Fibroblast of skin of back (primary cell): ENCODE measurements at places on chromosomes 5 and 9.

- DNase-seq, result no peak
These were observed 29.4 kb downstream of the FSTL4 start for GRCh38 chr5:133582971-133583370.

DNA sequence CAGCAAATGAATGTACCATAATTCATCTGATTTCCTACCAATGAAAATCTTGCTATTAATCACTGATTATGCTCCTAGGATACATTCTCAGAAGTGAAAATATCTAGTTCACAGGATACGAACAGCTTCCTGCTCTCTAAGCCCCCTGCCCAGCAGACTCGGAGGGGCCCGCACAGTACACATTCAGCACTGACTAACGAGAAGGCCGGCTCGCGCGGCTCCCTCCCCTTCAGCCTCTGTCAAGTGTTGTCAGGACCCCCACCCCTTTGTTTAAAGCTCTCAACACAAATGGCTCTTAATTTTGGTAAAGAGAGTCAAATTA lies 82.0 kb downstream of the PRRT1B start:
- no peak for DNase-seq

DNA sequence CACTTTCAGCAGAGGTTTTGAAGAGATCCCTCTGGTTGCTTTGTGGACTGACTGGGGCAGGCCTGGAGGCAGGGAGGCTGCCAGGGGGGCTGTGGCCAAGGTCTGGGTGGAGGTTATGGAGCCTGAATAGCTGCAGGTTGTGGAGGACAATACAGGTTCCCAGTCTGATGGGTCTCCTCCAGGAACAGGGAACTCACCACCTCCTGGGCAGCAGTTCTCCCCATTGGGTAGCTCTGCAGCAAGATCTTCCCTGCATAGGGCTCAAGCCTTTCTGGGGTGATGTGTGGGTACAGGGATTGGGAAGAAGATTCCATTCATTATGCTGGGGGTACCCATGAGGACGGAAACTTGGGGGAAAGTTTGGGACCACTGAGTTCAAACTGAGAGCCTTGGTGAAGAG lies 6.8 kb downstream of the AQP3 start:
- DNase-seq, result no peak

DNA sequence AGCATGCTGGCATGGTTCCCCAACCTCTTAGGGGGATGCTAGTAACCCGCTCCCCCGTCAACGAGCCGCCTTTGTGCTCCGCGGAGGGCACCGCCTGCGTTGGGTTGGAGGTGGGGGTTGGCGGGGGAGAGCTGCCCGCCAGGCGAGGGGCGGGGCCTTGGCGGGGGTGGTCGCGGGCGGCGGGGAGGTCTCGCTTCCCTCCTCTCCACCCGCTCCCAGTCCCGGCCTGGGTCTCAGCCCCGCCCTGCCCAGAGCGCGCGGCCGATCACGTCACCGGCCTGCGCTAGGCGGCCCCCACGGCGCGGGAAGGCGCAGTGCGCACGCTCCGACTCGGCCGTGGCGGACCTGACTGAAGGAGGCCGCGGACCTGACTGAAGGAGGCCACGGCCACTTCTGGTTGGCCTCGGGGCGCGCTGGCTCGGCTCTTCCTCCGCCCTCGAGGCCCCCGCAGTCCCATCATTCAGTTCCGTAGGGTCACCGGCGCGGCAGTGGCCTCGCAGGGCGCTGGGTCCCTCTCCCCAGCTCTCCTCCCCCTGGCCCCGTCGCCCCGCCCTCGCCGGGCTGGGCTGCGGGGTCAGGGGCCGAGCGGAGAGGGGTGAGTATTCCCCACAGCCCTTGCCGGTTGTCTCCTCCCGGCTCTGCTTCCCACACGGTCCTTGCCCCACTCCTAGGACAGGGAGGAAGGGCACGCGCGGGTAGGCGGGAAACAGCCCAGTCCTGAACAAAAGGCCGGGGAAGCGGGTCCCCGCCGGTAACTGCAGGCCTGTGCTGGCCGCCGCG lies at the start of gene ATG10:
TSS of gene ATG10 (plus strand) at position 312 of the 780 bp plus-strand sequence. CDS start 15,548 bp downstream, outside the sequence.
- peak; percentile 93 for DNase-seq

GRCh38 chr9:87880683-87881082 lies 2.0 kb upstream of the SPATA31E1 start:
- DNase-seq, result no peak

DNA sequence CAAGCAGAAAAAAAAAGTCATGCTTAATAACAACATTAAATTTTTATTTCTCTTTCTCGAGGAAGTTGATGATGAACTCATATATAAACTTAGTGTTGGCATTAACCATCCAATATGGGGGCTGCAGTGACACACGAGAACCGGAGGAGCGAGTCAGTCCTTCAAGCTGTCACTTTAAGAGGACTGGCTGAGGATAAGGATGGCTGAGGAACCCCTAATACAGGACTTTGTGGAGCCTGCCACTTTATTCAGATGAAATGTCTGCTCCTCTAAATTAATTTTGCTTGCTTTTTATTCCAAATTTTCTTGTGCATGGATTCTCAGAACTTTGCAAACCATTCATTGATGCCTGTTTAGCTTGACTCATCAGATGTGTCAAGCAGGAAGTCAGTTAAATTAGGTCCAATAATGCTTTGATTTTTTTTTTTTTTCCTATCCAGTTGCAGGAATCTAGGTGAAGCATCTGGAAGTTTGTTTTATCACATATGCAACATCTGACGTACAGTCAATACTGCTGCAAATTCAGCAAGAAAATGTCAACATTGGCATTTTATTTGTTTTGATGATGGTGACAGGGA lies 144.2 kb upstream of the COL5A1 start:
- no peak for DNase-seq

GRCh38 chr5:179345433-179346321 lies at the start of gene ADAMTS2:
Gene ADAMTS2 (minus strand): TSS chr5:179345461. CDS start chr5:179345328, 133 bp downstream.
- DNase-seq, result peak; percentile 78

- peak; percentile 38 for DNase-seq
These were observed 2.4 kb upstream of the RXRA start for GRCh38 chr9:134323741-134324358.

DNA sequence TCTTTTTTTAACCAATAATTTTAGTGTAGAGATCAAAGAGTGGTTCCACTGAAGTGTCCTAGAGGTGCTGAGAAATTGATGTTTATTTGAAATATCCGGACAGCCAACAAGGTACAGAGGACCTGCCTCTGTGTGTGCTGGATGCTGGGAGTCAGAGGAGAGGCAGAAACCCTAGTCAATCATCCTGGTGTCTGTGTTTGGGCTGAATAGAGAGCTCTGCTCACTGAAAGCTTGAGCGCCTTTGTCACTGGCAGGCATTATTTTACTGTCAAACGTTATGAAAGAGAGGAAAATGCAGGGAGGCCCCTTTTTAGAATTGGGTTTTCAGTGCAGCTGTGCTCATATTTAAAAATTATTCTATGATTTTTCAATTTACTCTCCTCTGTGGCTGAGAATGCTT lies 480.3 kb upstream of the TYRP1 start:
- no peak for DNase-seq

DNA sequence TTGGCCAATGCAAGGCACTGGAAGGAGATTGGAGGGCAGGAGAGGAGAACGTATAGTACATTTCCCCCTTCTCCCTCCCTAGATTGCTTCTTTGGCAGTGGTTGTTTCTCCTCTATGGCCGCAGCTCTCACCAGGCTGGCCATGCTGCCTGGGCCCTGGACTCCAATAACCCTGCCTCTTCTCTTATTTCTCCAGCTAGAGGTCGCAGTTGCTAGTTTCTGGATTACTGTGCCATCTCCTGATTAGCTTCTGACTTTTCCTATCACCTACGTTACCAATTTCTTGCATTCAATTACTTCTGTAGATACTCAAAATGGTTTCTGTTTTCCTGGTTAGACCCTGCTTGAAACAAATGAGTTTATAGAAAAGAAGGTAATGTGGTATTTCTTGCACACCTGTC lies 2.4 kb upstream of the MACIR start:
- no peak for DNase-seq

DNA sequence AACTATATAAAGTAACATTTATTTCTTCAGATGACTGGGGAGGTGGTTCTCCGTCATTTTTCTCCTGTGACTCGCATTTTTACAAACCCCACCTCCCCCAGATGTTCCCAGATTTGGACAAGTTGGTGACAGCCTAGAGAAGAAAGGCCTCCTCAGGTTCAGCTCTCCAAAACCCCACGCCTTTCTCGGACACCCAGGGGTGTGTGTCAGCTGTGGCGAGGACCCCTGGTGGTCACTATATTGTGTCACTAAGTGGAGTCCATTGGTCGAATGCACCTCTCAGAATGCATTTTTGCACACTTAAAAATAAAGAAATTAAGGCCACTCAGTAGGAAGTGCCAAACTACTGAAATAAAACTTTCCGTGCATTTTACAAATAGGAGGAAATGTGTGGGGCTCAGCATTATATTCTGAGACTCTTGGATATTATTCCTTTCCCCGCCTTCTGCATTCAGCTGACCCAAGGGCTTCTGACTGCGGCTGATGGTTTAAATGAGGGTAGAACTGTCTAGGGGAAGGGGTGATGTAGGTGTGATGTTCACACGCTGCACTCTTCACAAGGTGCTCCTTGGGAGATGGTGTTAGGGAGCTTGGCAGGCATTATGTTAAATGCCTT lies 47.6 kb downstream of the ACO1 start:
- peak; percentile 59 for DNase-seq

DNA sequence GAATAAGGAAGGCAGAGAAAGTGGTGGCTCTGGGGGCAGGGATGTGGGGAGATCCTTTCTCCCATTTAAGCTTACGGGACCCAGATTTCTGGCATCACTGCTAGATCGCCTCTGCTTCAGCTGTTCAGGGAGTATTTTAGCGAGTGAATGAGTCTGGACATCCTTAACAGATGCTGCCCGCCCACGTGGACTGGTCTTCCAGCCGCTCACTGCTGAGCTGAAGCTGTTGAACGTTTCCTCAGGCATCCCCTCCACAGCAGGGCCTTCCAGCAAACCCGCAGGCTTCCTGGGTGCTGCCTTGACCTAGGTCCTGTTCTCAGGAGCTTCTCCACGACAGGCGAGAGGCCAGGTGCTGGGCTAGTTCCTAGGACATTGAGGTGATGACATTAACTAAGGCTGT lies 144.4 kb upstream of the EFNA5 start:
- DNase-seq, result no peak

DNA sequence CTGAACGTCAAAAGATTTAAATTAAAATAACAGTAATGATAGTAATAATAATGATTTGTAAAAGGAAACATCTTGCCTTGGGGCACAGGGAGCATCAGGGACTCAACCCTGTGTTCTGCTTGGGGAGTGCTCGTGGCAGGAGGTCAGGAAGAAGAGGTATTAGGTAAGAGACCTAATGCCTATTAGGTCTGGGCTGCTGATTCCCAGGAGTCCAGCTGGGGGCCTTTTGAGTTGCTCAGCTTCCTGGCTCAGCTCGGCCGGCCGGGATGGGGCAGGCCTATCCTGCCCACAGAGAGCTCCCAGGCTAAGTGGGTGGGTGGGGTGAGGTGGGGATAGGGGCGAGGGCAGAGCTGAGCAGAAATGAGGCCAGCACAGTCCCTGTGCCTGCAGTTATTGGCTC lies 17.5 kb downstream of the LMX1B start:
- no peak for DNase-seq

DNA sequence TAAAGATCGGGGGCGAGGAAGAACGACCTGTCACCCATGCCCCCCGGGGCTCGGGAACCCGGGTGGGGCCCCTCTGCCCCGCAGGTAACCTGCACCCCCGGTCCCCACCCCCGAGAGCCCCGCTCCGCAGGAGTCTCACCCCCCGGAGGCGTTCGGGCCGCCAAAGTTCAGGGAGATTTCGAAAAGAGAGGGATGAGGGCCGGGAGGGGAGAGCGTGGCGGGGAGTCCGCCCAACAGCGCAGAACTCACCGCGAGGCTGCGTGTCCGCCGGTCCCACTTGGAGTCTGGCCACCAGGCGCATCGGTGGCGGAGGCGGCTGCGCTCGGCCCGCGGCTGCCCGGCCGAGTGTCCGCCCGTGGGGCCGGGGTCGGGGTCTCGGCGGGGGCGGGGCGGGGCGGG lies at the start of gene PHF19:
TSS of gene PHF19 (minus strand) at position 347 of the 399 bp plus-strand sequence. CDS start 2,447 bp downstream, outside the sequence.
- peak; percentile 52 for DNase-seq

DNA sequence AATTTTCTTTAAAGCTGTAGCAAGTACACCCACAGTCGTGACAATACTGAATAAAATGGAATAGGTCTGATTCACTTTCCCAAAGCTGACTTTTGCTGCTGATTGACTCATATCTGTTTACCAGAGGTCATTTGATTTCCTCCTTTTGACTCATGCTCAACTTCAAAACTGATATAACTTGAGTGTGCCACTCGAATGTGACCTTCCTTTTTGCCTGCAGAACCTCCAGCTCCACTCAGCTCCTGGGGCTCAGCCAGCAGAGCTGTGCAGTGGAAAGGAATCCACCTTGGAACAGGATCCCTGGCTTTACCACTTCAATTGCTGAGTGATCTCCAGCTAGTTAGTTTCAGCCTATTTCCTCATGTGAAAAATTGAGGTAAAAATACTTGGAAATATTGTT lies 84.1 kb downstream of the FEM1C start:
- DNase-seq, result peak; percentile 85

DNA sequence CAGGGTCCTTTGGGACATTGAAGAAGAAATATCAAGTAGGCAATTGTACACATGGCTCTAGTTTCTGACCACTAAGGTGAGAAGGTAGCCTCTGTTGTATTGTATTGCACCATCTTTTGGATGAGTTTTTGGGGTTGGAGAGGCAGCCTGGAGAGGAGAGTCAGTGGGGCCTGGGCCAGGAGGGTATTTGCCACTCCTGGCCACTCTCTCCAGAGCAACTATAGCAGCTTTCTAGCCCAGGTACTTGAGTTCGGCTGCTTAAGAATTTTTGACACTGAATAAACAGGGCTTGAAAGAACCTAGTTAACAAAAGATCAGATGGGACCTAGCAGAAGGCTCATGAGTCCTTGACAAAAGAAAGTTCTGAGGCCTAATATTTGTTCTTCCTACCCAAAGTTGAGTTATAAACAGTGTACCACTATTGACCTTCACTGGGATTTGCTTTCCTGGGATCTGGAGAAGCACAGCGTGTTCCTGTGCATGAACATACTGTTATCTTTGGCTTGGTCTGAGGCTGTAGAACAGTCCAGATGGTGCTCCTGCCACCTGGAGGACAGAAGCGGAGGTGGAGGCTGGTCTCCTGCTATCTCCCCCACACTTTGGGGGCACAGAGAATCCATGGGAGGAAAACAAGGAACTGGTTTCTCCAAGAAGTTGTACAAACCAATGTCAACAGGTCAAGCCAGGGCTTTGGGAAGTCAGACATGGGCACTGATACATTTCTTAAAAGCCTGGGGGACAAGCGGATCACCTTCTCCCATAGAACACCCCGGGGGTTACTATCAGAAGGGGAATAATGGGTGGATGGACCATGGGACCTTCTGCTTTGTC lies 110.4 kb upstream of the LIFR start:
- peak; percentile 30 for DNase-seq

DNA sequence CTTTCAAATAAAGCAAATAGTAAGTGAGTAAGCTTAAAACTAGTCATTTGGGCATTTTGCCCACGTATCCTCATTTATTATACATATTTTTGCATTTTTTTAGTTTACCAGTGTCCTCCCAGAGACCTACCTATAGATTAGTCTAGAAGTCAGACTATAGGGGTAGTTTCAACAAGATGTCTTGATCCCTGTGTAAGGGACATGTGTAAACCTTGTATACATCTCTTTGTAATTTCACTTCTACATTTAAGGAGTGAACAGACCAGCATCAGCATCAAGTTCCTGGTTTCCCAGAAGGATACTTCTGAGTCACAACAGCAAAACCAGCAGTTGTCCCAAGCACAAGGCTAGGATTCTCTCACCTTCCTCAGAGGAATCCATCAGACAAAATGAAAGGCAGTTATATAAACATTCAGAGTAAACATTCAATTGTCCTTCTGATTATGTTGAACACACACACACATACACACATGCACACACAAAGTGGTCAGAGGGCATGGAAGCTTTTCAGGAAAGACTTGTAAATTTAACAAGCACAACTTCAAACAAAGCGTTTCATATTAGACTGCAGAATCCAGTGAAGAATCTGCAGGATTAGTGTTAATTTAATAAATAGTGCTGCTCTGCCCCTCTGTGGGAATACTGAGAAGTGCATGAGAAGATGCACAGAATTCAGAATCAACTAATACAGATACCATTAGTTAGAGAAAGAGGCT lies 55.4 kb downstream of the HINT1 start:
- DNase-seq, result peak; percentile 40
